Esophagus mucosa (tissue), 1 donor: ENCODE measurements at places on chromosomes 5 and 9. TPM values are rescaled to one million over a fixed set of nuclear protein-coding genes. Genes with fewer than 3 reads are reported as not detected.

Gene WDR31
- total RNA-seq = 3.7 TPM

Gene PCDHB7
- total RNA-seq = 0.20 TPM

Gene KYAT1
- 3.7 TPM for total RNA-seq

Gene OR1Q1
- total RNA-seq = not detected

DNA sequence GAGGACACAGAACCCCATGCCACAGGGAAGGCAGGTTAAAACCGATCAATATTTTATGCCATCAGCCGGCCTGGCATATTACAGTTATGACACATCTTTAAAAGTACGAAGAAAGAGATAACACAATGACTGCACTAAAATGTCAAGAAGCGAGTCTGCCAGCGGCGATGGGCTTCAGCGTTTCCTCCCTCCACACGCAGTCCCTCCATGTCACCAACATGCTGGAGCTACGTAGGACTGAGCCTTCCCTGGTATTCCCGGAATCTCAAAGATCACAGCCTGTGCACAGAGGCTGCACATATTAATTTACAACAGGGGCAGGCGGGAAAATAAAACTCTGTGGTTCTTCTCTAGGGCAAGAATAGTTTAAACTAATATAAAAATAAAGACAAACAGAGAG lies 257.7 kb downstream of the IRX1 start:
- no peak for ATAC-seq

DNA sequence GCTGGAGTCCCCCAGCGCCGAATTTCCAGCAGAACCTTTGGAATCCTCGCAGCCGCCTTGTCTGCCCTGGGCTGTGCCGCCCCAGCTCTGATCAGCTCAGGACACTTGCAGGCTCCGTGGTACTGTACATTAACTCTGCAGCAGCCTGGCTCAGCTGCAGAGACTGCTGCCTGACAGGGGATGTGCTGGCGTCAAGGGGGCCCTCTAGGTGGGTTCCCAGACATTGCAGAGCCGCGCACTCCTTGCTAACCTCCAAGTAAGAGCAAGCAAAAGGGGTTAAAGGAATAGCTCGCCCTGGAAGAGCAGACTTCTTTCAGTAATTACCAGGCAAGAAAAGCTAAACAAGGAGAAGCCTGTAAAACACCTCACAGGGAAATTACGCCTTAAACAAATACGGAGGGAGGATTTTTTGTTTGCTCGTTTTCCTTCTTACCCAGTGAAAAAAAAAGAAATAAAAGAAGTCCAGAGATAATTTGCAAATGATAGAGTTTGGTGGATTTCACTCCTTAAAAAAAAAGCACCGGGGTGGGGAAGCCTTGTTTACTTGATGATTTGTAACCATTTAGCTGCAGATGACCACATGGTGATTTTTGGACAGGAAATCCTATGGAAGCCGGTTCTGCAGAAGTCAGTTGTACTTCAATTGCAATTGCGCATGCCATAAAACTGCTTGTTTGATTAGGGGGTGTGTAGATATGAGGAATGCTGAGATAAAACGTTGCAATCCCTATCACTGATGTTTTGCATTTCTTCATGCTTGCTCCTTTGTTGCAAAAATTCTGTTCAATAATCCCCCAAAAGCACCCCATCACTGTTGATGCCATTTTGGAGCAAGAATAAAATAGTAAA lies 305.8 kb downstream of the PDE4D start:
- ATAC-seq = peak; percentile 53

DNA sequence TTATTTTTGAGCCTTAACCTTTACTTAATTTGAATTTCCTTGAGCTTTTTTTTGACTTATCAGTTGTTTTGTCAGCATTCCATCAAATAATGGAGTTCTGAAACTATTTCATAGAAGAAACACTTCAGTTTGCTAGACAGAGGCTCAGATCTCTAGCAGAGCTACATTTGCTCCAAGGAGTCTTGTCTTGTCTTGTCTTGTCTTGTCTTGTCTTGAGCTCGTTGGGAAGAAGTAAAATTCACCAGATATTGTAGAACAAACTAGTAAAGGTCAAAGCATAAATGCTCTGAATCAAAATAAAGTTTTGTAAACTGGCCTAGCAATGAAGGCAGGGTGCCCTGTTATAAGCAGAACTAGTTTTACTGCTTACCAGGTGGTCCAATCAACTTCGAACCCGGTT lies 33.5 kb downstream of the RAB24 start:
- ATAC-seq = peak; percentile 51

DNA sequence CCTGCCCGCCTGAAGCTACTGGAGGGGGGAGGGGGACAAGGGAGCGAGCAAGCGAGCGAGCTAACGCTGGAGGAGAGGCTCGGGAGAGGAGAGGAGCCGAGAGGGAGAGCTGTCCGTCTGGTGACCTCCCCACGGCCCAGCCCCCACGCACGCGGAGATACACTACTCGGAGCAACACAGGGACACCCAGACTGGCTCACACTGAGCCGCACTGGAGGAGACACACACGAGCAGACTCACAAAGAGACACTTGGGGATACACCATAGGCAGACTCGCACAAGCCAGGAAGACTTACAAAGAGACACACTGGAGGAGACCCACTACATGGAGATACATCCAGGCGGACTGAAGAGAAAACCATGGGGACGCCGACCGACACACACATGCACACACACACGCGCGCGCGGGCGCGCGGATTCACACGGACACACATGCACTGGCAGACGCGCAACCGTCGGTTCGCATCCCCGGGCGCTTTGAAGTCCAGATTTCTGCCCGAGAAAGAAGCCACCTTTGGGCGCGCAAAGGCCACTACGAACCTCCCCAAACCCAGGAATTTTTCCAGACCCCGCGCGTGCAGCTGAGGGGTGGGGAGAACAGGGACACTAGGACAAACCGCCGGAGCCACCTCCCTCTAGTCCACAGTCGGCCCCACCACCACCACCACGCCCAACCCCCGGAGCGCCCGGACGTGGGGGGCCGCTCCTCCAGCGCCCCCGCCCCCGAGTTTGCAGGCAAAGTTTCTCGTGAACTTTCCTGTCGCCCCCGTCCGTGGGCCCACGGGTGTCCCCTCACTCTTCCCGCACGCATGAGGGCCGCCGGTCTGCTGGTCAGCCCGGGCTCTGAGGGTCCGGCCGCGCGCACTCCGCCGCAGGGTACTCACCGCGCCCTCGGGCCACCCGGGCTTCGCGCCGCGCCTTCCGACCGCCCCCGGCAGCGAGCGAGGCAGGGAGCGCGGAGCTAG lies 571 bp downstream of the CNTFR start:
- no peak for ATAC-seq

- no peak for ATAC-seq
These were observed 3.5 kb downstream of the SNCB start for GRCh38 chr5:176626876-176627236.

GRCh38 chr5:160667160-160667559 lies 184.9 kb downstream of the ATP10B start:
- no peak for ATAC-seq

DNA sequence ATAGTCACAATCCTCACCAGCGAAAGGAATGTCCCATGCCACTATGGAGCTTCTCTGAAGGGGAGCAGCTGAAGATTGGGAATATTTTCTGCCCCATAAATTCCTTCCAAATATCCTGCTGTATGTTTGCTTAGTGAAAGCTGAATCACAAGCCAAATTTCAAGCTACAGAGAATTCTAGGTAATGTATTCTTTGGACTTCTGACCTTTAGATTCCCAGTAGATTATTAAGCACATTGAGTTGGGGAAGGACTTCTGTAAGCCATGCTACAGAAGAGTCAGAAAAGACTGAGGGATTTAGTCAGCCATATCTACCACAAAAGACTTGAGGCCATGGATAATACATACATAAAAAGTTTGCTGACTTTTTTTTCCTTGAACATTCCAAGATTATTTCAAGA lies 1342.0 kb upstream of the NUDT12 start:
- no peak for ATAC-seq
